GM23248 (cell line): ENCODE measurements at places on chromosomes 2 and 18.

DNA sequence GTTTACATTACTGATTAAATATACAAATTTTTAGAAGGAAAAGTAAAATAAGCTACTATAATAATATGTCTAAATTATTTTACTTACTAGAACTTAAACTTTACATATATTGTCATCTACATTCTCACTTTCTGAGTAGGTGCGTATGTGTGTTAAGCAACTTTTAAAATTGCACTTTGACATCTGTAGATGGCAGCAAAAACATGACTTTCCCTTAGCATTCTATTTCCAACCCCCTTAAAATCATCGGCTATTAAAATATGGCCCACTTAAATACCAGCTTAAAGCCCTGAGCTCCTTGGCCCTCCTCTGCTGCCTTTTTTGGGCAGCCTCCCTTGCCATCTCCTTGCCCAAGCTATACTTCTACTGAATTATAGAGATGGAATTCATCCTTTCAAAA, 78.0 kb downstream of the UPP2 start:
- peak; percentile 49 for DNase-seq

- DNase-seq, result peak; percentile 9
Observed at GRCh38 chr2:230614913-230615332, 97.7 kb upstream of the CAB39 start.

DNA sequence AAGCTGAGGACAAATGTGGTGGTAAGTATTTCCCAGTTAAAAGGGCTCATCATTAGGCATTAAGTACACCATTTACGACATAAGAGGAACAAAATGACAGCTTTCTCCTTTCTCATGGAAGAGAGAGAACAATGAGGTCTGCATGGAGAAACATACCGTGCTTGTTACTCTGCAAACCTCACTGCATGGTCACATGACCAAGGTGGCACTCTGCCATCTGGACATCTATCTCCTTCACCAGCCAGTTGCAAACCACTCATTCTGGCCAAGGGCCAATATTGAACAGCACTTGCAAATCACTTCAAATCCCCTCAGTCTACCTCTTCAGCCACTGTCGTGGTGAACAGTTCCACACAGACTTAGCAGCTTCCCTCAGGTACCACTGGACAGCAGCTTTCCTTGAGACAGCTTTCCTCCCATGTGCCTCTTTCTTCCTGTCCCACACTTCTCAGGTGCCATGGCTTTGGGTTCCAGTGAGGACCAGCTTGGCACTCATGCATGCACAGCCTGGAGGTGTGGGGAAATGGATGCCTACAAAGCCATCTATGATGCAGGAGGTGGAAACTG, 29.5 kb upstream of the DPP4 start:
- DNase-seq, result no peak

GRCh38 chr18:41660654-41661053, 294.4 kb upstream of the PIK3C3 start:
- no peak for DNase-seq

GRCh38 chr18:13553449-13553848, 172.9 kb downstream of the FAM210A start:
- DNase-seq, result no peak

- peak; percentile 98 for DNase-seq
Observed at GRCh38 chr2:144516981-144517865, 2.7 kb downstream of the ZEB2 start.

GRCh38 chr2:21820271-21820670, 696.5 kb downstream of the TDRD15 start:
- no peak for DNase-seq

DNA sequence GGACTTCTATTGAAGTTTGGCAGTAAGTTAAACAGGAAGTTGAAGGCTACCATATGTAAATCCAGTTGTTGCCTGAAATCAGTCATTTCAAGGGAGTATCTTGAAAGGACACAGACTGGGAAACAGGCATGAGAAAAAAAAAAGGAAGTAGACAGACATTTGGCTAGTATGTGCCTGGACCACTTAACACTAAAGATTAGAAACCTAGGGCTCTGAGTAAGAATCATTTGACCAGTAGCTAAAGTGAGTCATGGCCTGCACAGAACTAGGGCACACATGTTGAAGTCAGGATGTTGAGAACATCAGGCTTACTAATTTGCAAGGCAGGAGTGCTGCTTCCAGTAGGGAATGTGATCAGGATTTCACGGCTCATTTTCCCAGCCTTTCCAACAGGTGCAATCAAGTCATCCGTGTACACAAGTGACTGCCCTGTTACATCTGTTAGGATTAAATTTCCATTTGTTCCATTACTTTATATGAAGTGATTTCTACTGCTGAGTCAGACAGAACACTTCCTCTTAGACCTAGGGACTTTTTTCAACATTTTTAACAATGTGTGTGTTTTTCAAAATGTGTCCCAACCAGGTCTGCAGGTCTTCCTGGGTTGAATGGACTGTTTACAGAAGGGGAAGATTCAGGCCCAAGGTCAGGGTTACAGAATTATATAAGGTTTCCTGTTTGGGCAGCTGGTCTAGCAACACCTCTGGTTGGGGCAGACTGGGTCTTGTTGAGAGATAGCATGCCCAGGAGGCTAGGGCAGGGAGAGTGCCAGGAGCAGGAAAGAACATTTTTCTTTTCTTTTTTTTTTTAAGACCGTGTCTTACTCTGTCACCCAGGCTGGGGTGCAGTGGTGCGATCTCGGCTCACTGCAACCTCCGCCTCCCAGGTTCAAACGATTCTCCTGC, 145.6 kb downstream of the TGIF1 start:
- peak; percentile 96 for DNase-seq

DNA sequence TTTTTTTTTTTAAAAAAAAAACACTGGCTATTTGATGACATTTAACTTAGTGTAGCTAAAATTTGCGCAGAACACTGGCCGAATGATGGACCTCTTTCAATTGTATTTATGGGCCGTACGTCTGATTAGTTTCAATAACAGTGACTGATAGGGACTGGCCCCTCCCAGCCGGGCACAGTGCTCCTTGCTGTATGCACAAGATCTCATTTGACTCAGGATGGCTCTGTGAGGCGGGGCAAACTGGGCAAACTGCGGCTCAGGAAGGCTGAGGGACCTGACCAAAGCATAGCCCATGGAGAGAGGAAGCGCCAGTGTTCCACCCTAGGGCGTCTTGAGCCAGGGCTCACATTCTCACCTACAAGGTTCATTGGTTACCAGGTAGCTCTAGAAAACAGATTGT, 21.2 kb downstream of the TRAF3IP1 start:
- DNase-seq, result no peak

DNA sequence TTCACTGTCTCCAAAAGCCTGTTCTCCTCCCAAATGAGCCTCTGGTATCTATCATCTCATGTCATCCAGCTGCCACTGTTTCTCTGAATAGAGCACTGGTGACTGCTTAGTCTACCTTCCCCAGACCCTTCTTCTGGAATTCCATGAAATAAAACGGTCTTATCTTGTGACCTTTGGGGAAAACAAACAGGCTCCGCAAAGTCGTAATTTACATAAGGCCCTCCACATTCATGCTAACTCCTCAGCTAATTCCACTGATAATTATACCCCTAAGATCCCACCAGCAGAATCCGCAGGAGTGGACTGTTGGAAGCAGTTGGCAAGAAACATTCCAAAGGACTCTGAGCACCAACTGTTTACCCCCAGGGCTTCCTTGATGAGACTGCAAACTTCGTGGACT, 33.9 kb upstream of the CHN1 start:
- DNase-seq, result no peak

GRCh38 chr2:121502246-121502645, 28.4 kb upstream of the RNU4ATAC start:
- DNase-seq, result peak; percentile 81

DNA sequence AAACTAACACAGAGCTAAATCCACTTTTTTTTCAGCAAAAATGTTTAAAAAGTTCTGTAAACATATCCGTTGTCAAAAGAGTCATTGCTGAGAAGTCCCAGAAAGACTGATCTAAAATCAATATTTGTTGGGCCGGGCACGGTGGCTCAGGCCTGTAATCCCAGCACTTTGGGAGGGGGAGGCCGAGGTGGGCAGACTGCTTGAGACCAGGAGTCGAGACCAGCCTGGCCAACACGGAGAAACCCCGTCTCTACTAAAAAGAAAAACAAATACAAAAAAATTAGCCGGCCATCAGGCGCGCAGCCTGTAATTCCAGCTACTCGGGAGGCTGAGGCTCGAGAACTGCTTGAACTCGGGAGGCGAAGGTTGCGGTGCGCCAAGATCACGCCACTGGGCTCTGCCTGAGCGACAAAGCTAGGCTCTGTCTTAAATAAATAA, 1.4 kb downstream of the OLA1 start:
- no peak for DNase-seq

- no peak for DNase-seq
Observed at GRCh38 chr2:107008843-107009242, 122.9 kb upstream of the ST6GAL2 start.

- no peak for DNase-seq
Observed at GRCh38 chr18:27826101-27826500, 350.8 kb downstream of the CDH2 start.

DNA sequence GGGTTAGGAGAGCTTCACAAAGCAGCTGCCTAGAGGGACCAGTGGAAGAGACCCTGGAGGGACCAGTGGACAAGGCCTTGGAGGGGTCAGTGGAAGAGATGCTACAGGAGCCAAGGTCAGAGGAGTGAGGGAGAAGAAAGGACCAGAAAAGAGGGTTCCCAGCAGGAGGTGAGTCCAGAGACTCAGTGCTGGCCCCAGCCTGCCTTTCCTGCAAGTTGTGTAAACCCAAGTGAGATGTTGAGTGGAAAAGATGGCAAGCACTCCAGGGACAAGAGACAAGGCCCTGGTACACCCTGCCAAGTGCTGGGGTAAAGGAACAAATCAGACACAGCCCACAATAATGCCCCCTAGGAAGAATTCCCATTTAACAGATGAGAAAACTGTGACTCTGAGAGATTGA, 94.4 kb downstream of the TTC32 start:
- DNase-seq, result no peak

GRCh38 chr2:96618596-96619283, 19.4 kb downstream of the KANSL3 start:
- DNase-seq, result peak; percentile 86

DNA sequence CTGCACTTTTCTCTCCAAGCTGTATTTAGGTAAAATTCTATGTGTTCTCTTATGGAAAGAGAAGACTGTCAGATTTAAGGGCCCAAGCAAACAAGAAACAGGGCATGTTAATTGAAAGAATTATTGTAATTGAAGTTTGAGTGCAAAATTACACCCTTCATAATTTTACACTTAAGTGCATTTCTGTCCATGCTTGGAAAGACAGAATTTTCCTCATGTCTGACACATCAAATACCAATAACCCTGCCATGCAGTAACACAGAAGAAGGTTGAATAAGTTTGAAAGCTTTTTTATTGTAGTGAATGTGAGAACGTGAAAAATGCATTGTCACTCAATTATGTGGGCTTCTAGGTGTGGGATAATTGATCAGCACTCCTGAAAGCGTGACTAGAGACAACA, 52.9 kb upstream of the PARD3B start:
- no peak for DNase-seq

DNA sequence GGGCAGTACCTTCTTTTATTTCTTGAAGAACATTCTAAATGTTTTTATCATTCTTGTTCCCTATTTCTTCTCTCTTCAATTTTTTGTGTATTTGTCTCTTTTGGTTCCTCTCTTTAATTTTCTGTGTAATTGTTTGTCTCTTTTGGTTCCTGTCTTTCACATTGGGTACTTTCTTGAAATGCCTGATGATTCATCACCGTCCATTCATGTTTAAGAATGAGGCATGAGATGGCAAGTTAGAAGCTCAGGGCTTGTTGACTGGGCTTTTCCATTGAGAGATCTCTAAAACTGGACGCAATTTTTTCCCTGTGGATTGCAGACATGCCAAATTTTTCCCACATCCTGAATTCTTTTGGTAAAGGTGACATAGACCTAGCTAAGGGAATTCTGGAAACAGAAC, 33.7 kb upstream of the IL1R2 start:
- DNase-seq, result peak; percentile 88

DNA sequence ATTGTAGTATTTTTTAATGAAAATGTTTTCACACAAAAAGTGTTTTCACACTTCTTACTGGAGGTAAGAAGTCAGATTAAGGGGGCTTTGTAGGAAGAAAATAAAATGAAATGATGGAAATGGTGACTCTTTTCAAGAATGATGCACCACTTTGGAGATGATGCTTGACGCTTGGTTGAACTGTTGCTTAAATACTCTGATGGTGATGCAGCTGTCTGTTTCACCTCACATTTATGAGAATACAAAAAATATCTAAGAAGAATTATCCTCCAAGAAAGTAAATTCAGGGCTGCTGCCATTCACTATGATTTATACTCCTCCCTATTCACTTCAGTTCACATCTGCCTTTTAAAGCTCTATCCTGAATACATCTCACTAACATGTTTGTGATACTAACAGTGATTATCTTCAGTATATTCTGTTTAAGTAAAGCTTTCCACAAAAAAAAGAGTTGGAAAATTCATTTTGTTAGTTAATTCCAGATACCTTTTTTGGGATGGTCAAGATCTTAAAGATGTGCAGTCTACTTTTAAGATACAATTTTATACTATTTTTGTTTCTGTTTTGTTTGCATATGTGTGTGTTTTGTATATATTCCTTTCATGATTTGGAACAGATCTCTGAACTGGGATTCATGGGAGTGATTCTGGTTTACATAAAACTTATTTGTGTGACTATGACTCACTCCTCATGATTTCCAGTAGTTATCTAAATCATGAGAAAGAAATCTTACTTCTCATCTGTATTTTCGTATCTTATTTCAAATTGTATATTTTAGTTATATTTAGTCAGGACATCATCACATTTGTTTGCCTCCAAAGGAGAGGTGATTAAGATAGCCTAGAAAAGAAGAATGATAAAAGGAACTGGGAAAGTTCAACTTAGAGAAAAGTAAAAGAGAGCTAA, 53.1 kb downstream of the SLC39A10 start:
- peak; percentile 66 for DNase-seq

GRCh38 chr2:58569475-58570185, 328.5 kb upstream of the FANCL start:
- DNase-seq, result peak; percentile 63

DNA sequence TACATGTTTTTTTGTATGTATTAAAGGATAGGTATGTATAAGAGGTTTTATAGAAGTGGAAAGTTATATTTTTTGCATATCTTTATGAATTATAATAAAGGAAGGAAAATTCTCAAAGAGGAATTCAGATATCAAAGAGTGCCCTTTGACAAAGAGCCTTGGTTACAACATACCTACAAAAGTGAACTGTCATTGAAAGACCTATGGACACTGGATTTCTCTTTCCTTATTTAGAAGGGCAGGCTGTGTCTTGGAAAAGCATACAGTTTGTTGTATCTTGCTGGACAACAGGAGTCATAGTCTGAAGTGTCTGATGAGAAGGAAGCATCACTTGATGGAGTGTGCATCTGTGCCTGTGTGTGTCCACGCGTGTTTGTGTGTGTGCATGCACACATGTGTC, 15.2 kb downstream of the UGT1A10 start:
- no peak for DNase-seq
